ENCODE measurements at places on chromosomes 6 and 20.

GRCh38 chr6:150452428-150453243 is 83.8 kb downstream of the IYD start:
- no peak for DNase-seq

DNA sequence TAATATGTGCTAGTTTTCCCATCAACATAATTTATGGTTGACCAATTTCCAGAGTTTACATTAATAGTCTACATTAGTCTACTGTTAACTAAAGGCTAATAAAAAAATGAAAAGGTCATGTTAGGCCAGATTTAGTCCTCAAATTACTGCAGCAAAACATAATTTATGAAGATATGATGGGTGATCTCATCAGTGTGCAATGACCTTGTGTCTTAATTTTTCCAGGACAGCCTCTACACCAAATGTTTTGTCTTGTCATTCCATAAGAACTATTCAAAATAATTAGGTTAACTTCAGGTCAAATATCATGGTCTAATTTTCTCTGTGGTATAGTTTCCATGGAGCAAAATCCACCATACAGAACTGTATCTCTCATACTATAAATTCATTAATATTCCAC is 234.2 kb downstream of the COL12A1 start:
- DNase-seq = no peak

GRCh38 chr6:86722131-86722530 is 215.2 kb upstream of the HTR1E start:
- DNase-seq = no peak

DNA sequence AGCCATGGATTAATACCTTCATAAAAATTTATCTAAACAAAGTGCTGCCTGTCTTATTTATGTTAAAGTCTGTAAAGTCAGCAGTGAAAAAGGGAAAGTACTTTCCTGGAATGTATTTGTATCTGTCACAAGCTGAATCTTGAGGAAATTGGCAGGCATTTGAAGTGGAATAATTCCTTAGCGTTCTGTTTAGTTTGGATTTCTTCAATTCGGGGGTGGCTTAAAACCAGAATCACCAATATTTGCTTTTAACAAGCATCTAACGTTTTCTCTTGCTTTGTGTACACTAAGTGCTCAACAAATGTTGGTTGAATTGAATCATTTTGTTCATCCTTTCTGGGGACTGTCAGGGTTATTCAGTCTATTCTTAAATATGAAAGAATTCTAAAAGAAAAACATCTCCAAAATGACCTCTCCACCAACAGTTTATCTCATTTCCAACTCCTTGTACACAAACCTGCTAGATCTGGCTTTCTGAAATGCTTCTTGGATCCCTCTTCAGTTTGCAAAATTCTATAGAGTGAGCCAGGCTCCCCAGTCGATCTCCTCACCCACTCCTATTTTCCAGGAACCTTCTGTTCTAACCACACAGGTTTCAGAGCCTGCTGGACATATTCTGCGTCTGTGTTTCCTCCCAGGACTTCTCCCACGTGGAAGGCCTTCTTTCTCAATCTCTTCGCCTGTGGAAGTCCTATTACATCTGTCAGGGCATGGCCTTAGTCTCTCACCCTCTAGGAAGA is 2.0 kb upstream of the NPEPL1 start:
- DNase-seq = no peak

All from GM23338 (cell line).